Endothelial cell of umbilical vein (primary cell): ENCODE measurements at places on chromosomes 4 and X.

- no peak for DNase-seq
These were observed 39.1 kb downstream of the DHRSX start for GRCh38 chrX:2461711-2462016.

- no peak for DNase-seq
These were observed 202.7 kb downstream of the SPRY1 start for GRCh38 chr4:123599061-123599919.

DNA sequence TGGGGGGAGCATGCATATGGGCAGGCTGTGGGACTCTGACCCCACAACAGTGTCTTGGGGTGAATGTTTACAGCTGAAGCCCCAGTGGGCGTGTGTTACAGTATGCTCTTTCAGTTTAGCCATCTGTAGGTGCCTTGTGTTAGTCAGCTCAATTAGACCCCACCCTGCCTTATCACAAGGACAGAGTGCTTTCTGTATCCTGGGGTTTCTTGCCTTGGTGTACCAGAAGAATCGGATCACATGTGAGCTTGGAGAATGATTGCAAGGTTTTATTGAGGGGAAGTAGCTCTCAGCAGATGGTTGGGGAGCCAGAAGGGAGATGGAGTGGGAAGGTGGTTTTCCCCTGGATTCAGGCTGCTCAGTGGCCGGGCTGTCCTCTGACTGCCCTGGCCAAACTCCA, 27.3 kb downstream of the SH3BGRL start:
- no peak for DNase-seq

GRCh38 chr4:171817026-171817425, 3.8 kb downstream of the GALNTL6 start:
- DNase-seq, result no peak

DNA sequence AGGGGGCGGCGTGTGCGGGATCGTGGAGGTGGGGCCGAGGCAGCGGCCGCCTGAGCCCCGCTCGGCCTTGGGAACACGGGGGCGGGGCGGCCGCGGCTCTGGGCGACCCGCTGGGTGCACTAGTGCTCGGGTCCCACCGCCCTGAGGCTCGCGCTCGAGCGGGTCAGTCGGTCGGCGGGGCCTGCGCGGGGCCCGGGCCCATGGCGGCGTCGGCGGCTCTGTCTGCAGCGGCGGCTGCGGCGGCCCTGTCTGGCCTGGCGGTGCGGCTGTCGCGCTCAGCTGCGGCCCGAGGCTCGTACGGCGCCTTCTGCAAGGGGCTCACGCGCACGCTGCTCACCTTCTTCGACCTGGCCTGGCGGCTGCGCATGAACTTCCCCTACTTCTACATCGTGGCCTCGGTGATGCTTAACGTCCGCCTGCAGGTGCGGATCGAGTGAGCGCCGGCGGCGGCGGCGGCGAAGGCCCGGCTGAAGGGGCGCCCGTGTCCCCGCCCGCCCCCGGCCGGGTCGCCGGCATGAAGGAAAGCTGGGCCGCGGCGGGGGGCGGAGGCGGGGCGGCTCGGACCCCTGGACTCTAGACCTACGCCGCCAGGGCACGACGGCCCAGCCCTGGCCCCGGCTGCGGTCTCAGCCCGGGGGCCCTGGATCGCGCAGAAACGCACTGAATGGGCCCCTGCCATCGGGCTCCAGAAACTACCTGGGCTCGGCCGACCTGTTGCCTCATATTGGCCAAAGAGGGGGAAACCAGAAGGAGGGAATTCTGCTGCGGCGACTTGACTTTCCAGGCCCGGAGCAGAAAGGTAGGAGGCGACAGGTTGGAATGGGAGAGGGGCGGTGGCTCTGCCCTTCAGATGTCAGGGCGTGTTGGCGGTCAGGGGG, at the start of gene SMIM10L2A:
SMIM10L2A (plus strand) TSS at position 13 of the 878 bp plus-strand sequence; CDS start at position 201, 188 bp downstream.
- no peak for DNase-seq

DNA sequence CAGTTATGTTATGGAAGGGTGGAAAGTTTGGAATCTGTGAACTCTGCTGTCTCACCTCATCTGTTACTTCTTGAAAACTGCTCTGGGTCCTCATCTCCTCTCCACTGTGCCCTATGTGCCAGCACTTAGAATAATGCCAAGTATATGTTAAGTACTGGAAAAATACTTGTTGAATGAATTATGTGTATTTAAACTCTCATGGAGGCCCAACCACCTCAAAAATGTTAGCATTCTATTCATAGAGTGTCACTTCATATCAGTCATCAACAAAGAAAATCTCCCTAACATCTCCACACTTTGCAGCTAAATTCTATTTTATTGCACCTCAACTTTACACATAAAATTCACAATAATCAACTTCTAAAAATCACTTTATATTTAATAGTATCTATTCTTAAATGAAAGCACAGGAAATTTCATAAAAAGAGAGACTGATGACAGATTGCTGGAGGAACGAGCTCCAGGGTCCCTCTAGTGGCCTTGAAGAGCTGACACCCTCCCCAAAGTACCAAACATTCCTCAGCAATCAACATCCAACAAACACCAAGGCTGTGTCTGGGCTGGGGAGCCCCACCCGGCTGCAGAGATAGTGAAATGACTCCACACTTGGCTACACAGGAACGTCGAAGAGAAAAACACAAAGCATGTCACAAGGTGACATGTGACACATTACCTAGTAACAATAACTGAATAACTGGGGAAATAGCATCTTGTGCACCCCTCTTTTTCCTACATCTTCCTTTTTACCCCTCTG, 45.8 kb downstream of the SLC39A8 start:
- peak; percentile 37 for DNase-seq

- peak; percentile 40 for DNase-seq
These were observed 4.8 kb upstream of the DAPP1 start for GRCh38 chr4:99811850-99812249.

DNA sequence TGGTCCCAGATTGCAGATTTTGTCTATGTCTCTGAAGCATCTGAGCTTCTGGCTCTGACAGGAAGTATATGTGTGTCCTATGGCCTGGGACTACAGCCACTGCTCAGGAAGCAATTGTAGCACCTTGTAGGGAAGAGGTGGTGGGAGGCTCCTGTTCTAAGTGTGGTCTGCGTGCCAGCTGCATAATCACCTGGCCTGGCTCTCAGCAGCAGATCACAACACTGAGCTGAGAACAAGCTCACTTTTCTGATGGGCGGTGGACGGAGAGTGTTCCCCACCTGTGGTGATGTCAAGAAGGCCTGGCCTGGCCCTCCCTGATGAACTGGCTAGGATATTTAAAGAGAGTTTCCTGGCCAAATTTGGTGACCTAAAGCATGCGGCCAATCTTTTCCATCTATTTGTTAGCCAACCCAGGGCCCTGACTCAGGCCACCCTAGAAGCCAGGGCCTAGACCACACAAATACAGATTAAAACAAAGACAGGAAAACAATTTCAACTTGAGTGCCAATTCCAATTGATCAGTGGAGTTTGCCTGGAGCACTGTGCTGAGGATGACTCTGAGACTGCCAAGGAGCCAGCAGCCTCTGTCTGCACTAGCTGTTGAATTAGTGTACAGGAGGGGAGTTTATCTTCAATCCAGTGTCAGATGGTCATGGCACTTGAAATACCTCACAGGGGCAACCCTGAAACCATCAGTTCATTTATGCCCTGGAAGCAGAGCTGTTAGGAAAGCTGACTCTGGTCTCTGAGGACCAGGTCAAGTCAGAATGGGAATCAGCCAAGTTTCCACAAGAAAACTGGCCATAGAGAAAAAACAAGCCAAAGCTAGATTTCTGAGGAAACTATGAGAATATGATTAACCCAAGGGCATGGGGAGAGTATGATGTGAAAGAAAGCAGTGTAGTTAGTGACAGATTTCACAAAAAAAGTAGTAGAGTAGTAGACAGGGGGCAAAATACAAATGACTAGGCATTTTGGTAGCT, 47.4 kb downstream of the PRDM5 start:
- DNase-seq, result no peak

- DNase-seq, result no peak
These were observed 54.5 kb upstream of the C1QTNF7 start for GRCh38 chr4:15373363-15373762.

DNA sequence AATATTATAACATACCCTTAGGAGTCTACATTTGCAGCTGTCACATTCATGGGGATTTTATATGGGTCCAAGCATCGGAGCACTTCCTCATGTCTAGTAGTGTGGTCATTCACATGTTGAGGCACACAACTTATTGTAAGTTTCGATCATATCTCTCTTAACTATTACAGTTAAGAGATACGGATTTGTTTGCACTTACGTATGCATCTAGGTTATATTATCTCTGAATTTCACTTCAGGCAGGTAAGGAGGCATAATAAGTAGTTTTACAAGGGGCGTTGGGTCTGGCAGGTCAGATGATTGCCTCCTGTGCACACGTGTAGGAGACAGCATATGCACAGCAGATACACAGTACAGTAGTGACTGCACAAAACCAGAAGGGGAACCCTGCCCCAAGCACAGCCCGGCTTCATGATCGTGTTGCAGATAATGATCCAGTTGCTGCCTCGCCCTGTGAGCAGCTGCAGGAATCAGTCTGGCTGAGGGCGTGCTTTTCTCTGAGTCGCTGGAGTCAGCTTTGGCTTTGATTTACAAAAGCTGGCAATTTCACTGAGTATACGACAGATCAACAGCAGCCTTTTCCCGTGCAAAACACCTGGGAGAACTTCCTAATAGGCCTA, 302.9 kb upstream of the GATB start:
- DNase-seq, result no peak

DNA sequence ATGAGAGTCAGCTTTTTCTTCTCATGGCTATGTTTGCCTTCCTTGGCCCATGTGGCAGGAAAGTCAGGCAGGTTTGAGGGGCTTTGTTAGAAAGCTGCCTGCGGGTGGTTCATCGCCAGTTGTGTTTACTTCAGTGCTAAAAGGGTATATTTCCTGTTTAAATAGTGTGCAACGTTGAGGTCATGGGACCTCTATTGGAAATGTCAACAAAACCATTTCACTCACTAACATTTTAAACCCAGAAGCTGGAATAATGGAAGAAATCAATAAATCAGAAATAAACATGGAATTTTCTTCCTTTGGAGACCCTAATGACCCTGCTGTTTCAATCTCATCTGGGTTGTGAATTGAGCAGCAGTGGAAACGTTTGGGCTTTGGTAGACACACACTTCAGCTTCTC, 185.8 kb downstream of the ANKRD50 start:
- peak; percentile 82 for DNase-seq

DNA sequence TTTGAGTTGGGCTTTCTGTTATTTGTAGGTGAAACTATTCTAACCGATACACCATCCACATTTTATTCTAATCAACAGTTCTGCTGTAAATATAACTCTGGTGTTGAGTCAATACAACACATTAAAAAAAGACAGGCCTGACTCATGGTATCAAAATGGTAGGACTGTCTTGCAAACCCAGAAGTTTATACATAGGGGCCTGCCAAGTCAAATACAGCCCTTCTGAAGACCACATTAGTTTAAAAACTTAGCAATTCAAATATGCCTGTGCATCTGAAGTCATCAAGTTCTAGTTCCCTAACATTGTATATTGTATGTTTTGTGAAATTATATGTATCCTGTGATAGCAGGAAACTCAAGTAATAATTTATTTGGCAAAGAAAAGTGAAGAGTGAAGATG, 24.4 kb upstream of the PDE5A start:
- no peak for DNase-seq

DNA sequence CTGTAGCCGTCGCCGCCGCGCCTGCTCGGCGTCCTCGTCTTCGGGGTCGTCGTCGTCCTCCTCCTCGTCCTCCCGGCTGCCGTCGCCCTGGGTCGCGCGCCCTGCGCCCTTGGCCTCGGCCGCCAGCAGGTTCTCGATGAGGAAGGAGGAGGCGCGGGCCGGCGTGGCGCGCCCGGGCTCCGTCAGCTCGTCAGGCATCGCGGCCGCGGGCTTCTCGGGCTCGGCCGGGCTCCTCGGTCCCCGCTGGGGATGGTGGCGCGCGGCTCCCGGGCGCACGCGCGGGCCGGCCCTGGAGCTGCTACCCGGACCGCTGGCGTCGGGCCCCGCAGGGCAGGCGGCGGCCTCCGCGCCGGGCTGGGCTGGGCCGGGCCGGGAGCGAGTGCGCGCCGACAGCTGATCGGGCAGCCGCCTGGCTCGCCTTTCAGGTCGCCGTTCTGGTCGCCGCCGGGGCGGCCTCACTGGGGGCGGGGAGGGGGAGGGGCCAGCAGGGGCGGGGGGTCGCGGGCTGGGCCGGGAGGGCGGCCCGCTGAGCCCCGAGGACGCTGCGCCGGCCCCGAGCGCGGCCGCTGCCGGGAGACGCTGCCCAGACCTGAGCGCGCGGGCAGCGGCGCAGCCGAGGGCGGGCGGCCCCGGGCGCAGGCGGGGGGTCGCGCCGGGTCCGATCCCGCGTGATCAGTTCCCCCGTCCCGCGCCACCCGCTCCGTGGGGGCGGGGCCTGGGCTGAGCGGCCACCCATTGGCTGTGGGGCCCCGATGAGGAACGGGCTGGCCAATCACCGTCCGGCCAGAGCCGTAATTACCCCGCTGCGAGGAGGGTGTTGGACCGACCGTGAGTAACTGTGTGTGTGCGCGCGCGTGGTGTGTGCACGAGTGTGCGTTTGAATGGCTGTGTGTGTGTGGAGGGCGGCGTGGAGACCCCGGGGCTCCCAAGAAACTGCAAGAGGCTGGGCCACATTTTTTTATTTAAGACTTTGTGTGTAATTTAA, at the start of gene HMX1:
HMX1 (minus strand) TSS at position 423 of the 985 bp plus-strand sequence; CDS start at position 198, 225 bp downstream.
- DNase-seq, result no peak

- no peak for DNase-seq
These were observed 642.2 kb downstream of the C4orf33 start for GRCh38 chr4:129738175-129738574.

GRCh38 chr4:41174444-41174843, 39.9 kb downstream of the APBB2 start:
- DNase-seq, result no peak

GRCh38 chrX:136214551-136214950, 36.6 kb downstream of the MAP7D3 start:
- DNase-seq, result peak; percentile 67

- no peak for DNase-seq
These were observed 671.3 kb upstream of the GALNT7 start for GRCh38 chr4:172497321-172497720.

DNA sequence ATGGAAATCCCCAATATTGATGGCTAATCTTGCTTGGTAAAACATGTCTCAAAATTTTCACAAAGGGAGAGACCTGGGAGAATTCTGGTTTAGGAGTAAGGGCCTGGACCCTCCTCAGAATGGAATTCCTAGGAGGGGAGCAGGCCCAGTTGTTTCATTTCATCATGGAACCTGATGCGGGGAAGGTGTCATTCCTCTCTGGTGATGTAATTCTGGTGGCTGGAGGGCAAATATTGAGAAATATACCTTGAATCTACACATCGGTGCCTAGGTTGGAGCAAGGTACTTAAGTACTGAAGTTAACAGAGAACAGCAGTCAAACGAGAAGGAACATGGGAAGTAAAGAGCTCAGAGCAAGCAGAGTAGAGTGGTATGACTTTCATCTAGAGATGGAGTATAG, 23.2 kb upstream of the CCSER1 start:
- DNase-seq, result no peak

GRCh38 chr4:145679520-145679919, 426 bp upstream of the C4orf51 start:
- DNase-seq, result peak; percentile 66

DNA sequence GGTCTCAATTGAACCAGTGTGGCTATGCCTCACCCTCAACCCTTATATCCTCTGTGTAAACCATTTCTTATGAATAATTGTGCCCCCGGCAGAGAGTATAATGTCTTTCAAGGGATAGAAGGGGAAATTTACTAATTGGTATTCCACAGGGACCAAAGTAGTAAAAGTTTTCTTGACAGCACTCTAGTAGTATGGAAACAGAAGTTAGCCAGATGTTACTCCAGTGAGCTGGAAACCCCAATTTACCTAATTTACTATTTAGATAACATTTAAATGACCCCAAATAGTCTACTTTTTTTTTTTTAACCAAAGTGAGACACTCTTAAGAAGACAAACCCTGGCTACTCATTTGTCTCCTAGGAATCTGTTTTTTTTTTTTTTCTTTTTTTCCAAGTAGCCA, 32.3 kb downstream of the DTHD1 start:
- no peak for DNase-seq
